ENCODE measurements at places on chromosomes 11 and 22.

GRCh38 chr11:19426756-19427403, 186.1 kb upstream of the E2F8 start:
- no peak for DNase-seq

DNA sequence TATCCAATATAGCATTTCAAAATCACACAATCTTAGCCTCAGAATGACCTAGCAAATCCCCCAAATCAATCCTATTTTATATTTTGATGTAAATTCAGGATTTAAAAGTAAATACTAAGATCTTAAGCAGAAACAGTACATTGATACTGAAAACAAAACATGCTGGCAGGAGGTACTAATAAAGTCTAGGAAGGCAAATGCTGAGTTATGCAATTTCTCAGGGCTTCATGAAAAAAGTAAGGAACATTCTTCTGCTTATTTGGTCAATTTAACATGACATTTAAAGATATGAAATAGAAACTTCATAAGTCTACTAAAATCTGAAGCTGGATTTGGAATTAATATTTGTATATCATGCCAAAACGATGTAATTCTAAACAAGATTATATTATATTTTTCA, 153.3 kb downstream of the SWAP70 start:
- no peak for DNase-seq

- DNase-seq = no peak
Observed at GRCh38 chr11:119441898-119442243, 18.9 kb upstream of the THY1 start.

DNA sequence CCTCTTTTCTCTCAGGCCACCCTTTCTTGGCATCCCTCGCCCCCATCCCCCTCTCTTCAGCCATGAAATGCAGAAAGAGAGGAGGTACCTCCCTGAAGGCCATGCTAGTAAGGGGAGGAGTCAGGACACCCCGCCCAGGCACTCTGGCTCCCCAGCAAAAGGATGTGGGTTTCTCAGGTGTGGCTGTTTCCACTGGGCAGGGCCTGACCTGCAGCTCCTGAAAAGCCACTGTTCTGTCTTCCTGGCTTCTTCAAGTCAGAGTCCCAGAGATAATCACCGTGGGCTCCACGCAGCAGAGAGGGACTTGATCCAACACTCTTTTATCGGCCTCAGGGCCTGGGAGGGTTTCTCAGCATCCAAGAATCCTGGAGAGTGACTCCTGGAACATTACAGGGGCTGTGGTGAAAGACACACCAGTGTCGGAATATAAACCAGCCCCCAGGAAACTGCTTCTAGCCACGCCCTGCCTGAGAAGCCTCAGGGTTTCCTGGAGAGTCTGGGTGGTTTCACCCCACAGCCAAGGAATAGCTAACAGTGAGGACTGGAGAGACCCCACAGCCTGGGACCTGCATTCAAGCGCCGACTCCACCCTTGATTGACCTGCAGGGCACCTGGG, 45.7 kb upstream of the TSPAN18 start:
- DNase-seq = no peak

DNA sequence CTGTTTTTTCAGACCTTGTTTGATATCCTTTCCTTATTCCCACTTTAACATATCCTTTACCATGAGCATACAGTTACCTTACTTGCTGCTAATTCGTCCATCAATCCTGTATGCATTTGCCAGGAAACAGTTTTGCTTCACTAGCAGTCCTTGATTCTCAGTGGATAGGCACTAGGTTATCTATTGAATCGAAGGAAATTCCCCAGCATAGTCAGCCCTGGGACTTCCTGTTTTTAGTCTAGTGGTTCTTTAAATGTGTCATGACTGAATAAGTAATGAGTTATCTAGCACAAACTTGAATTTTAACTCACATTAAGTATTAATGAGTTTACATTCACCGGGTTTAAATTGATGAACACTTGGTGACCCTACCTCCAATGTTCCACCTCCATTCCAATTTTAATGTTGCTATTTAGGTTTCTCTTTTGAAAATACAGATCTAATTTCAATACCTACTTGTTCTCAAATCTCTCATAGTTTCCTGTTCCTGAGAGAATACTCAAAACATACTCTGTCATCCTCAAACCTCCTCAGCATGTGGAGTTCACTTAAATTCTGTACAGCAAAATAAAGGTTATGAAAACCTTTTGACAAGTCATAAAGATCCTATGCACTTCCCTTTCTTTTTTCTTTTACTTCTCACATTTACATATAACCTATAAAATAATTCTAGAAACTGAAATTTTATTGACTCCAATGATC, 1375.1 kb upstream of the TENM4 start:
- no peak for DNase-seq

- DNase-seq = no peak
Observed at GRCh38 chr22:31850135-31850534, 94.2 kb upstream of the YWHAH start.

DNA sequence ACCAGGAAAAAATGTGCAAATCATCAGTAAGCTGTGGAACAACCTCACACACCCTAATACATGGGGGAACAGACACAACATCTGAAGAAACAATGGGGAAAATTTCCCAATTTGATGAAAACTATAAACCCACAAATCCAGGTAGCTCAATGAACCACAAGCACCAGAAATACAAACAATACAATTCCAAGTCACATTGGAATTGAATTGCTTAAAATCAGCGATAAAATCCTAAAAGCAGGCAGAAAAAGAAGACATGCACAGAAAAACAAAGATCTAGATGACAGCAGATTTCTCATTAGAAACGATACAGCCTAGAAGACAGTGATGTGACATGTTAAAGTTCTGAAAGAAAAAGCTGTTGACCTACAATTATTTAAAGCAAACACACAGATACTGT, 32.0 kb downstream of the DGCR2 start:
- no peak for DNase-seq

- no peak for DNase-seq
Observed at GRCh38 chr11:73334384-73335203, 26.5 kb downstream of the ARHGEF17 start.
